ENCODE measurements at places on chromosomes 12 and 14.
A peak's percentile ranks its signal among the peaks of the same experiment; 100 is the strongest.

- peak; percentile 89 for DNase-seq
Measured at GRCh38 chr12:6226002-6226678, 25.9 kb downstream of the CD9 start.

- DNase-seq = no peak
Measured at GRCh38 chr12:57370696-57371095, 60.1 kb downstream of the R3HDM2 start.

DNA sequence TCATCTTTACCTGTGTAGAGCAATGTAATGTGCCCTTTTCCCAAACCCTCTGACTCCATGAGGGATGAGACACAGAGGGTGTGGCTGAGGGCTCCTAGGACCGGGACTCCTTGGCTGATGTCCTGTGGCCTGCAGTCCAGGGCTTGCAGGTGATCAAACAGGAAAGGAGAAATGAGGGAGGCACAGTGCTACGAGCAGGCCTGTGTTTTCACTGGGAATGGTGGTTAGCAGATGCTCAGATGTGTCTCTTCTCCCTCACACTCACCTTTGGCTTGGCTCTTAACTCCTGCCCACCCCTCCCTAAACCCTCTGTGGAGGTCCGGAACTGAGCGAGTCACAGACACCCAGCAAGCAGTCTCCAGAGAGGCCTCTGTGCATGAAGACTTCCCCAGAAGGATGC lies 254.4 kb downstream of the DAD1 start:
- no peak for DNase-seq

- DNase-seq = no peak
Measured at GRCh38 chr14:68295316-68295816, 475.8 kb downstream of the RAD51B start.

DNA sequence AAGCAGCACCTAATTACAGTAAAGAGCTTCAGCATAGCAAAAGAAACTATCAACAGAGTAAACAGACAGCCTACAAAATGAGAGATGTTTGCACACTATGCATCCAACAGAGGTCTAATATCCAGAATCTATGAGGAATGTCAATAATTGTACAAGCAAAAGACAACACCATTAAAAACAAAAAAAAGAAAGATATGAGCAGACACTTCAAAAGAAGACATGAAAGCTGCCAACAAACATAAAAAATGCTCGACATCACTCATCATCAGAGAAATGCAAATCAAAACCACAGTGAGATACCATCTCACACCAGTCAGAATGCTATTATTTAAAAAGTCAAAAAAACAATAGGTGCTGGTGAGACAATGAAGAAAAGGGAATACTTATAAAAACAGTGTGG lies 273.1 kb downstream of the TMTC2 start:
- no peak for DNase-seq

DNA sequence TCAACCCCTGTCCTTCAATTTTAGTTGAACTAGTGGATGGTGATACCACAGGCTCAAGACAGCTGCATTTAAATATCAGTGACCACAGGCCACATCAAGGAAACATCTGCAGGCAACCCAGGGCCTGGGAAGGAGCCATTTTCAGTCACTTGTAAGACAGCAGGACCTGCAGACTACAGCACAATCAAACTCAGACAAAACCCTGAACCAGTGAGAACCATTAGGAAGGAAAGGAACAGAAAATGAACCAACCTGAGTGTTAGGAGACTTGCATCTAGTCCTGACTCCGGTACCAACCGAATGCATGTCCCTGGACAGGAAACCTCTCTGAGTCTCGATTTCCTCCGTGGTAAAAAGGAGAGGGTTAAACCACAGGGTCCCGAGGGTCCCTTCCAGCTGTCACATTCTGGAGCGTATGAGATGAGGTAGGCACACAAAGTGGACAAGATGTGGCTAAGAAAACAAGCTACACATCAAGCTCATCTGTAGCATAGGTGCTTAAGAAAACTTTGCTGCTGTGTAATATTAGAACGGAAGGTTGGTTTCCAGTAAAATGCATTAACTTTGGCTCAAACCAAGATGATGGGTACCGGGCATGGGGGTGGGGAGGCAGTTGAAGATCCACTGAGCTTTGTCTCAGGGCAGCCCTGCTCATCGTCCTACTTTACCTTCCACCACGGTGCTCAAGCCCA lies 1.6 kb upstream of the CDKN1B start:
- peak; percentile 22 for DNase-seq
